ENCODE measurements at places on chromosomes 6 and 20.

GRCh38 chr6:74579794-74580193, 626.1 kb downstream of the COL12A1 start:
- no peak for DNase-seq

GRCh38 chr20:2695206-2695983, 2.8 kb downstream of the EBF4 start:
- DNase-seq = no peak

- DNase-seq = no peak
Measured at GRCh38 chr6:126054258-126054702, 67.9 kb downstream of the TRMT11 start.

GRCh38 chr6:38495922-38496635, 143.7 kb downstream of the BTBD9 start:
- DNase-seq = no peak

- DNase-seq = no peak
Measured at GRCh38 chr20:24547967-24548366, 78.5 kb downstream of the SYNDIG1 start.

DNA sequence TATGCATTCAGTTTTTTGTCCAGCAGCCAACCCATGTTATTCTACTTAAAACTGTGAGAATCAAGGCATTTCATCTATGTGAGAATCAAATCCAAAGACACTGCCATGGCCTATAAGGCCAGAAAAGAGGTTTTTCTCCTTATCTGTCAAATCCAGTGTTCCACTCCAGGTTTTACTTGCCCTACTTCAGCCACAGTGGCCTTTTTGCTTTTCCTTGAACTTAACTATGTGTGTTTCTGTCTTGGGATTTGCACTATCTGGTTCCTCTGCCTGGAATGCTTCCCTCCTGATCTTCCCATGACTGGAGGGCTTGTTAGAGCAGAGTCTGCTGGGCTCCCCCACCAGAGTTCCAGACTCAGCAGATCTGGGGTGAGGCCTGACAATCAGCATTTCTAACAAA, 113.1 kb upstream of the DOK5 start:
- DNase-seq = no peak

DNA sequence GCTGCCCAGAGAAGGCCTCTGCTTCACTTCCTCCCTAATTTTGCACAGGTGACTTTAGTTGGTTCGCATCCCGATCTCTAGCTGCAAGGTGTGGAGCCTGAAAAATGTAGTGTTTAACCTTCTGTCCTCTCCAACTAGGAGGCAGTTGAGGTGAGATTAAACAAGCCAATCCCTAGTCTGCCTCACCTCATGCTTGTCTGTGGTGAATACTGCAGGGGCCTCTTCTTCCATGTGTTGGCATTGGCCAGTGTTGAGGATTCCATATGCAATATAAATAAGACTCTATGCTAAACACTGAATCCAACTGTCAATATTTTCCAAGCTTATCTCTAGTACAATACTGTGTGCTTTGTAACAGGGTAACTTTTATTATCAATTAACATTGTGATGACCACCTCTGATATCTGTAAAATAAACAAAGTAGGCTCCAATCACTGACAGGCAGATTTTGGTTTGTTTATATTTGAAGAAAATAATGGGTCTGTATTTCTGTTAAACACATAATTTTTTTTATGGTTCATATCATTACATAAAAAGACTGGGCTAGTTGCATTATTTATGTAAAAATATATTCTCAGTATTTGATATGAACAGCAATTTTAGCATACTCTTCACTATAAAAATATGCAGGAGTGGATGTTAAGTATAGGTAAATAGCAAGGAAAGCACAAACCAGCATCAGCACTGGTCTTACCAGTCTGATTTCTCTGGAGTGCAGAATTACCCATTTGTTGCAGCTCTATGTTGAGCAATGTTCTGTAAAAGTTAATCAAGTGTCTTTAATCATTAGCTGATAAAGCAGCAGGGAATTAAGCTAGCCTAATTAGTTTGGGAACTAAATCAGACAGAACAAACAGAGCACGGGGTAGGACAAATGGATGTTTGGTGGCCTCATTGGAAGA, 74.0 kb downstream of the ANKRD6 start:
- no peak for DNase-seq

- no peak for DNase-seq
Measured at GRCh38 chr20:16587066-16587465, 13.8 kb upstream of the KIF16B start.

- DNase-seq = no peak
Measured at GRCh38 chr20:37725165-37725564, 31.3 kb downstream of the CTNNBL1 start.

DNA sequence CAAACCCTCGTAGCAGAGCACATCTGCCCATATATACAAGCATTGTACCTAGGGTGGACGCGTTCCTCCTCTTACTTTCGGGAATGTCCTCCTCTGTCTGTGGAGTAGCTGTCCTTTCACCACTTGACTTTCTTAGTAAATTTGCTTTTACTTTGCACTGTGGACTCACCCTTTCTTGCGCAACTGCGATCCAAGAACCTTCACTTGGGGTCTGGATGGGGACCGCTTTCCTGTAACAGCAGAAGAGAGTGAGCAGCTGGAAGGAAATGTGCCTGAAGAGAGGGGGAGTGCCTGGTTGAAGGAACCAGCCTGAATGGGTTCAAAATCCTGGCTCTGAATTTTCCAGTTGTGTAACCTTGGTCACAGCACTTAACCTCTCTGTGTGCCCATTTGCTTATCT, 40.1 kb upstream of the PMEPA1 start:
- no peak for DNase-seq

- no peak for DNase-seq
Measured at GRCh38 chr6:14984519-14984853, 261.4 kb upstream of the JARID2 start.

DNA sequence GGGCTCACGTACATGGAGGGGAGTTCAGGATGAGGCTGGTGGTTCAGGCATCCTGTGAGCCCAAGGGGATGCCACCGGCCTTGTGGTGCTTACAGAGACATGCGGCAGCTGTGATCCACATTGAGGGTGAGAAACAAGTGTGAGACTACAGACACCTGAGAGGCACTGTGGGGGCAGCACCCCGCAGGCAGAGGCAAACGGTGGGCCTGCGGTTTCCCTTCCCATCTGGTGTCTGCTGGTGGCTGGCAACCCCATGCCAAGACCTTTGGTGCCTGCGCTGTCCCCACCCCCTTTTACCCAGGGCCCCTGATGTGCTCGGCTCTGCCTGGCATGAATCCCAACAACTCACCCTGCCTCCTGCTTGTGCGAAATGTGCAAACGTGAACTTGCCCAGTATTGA, 42.0 kb downstream of the ERMARD start:
- DNase-seq = no peak

GRCh38 chr20:54228841-54229240, 21.0 kb downstream of the PFDN4 start:
- no peak for DNase-seq

- no peak for DNase-seq
Measured at GRCh38 chr6:5869676-5870075, 137.0 kb downstream of the NRN1 start.

GRCh38 chr20:24501764-24502556, 32.5 kb downstream of the SYNDIG1 start:
- DNase-seq = no peak

DNA sequence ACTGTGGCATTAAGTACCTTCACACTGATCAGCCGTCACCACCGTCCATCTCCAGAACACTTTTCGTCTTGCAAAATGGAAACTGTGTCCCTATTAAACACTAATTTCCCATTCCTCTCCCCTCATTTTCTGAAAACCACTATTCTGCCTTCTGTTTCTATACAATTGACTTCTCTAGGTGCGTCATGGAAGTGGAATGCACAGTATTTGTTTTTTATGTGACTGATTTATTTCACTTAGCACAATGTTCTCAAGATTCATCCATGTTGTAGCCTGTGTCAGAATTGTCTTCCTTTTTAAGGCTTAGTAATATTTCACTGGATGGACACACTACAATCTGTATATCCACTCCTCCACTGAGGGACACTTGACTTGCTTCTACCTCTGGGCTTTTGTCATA, 53.8 kb upstream of the PDE10A start:
- DNase-seq = no peak

DNA sequence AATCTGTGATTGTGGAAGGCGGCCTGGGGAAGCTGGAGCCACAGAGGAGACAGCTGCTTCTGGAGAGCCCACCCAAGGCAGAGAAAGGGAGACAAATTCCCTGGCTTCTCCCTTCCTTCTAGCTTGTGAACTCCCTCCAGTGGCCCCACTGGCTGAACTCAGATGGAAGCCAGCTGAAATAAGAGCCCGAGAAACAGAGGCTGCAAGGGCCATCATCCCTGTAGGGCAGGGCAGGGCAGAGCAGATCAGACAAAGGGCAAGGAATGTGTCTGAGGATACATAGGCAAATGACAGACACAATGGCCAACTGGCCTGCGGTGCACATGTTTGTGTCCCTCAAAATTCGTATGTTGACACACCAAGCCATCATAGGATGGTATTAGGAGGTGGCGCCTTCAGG, 25.3 kb downstream of the MDFI start:
- no peak for DNase-seq

- no peak for DNase-seq
Measured at GRCh38 chr20:50491926-50492634, 18.1 kb upstream of the PTPN1 start.
